ENCODE measurements at places on chromosomes 3 and 15.

GRCh38 chr3:11076711-11077110, 77.6 kb upstream of the HRH1 start:
- DNase-seq, result no peak

DNA sequence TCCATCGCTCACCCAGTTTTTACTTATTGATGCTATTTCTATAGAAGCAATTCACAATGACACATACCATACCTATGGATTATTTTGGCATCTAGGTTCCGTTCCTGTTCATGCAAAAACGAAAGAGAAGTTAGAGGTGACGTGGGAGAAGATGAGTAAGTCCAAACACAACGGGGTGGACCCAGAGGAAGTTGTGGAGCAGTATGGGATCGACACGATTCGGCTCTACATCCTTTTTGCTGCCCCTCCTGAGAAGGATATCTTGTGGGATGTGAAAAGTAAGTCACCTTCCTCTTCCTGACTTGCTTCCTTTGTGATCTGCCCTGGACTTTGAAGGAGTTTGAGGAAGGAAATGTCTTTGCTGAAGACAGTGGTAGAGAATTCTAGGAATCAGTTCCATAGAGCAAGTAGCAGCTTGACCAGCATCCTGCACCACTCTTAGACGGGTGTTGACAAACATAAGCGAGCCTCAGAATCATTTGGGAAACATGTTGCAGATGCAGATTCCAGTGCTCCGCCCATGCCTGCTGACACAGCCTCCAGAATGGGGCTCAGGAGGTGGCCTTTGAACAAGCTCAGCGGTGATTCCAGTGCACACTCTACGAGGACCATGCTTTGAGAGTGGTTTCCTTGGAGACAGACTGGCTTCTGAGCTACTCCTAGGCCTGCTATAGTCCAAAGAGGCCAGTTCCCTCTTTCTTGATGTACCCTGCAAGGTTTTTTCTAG, 78.4 kb upstream of the LIMD1 start:
- no peak for DNase-seq

DNA sequence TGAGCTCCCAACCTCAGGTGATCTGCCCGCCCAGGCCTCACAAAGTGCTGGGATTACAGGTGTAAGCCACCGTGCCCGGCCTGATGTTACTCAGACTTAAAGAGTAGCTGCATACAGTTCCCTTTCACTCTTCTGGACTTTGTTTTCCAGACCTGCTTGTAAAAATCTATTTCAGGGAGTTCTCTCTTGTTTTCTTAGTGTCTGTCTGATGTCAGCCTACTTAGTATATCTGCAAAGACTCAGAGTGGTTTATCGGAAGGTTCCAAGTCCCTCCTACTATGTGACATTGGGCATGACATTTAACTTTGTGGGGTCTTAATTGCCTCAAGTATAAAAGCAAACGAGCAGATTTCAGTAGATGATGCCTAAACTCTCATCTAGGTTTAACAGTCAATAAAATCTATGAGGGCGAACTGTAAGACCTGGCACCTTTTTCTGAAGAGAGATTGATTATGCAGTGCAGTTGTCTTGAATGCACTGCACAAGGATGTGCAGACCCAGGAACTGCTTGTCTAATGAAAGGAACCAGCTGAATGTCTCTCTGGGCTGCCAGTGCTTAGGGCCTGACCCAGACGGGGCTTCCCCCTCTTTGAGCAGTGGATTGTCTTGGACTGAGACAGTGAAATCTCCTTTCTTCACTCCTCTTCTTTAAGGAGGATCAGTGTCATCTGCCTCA, 301.4 kb downstream of the PTPRG start:
- DNase-seq, result no peak

- no peak for DNase-seq
Observed at GRCh38 chr3:46477756-46478155, 13.1 kb upstream of the LTF start.

DNA sequence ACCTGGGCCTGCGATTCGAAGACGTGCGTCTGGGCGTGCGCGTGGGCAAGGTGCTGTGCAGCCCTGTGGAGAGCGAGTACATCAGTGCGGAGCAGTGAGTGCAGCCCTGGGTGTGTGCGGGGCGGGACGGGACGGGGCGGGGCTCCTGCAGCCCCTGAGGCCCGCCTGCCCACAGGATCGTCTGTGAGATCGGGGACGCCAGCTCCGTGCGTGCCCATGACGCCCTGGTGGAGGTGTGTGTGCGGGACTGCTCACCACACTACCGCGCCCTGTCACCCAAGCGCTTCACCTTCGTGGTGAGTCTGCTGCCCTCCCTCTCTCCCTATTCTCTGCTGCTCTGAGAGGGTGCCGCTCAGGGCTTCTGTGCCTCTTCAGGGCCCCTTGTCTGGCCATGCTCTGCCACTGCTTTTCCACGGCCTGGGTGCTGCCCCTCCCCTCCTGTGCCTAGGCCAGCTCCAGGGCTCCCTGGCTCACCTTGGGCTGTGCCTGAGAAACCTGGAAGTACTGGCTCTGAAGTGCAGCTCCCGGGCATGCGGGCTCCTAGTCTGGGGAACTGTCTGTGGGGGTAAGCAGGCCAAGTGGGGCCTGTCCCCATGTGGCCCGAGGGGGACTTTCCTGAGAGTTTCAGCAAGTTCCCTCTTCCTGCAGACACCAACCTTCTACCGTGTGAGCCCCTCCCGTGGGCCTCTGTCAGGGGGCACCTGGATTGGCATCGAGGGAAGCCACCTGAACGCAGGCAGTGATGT, 31.8 kb downstream of the PLXNA1 start:
- no peak for DNase-seq

- no peak for DNase-seq
Observed at GRCh38 chr3:117172426-117172825, 462.8 kb downstream of the TUSC7 start.

GRCh38 chr3:138948371-138949001, 1.5 kb downstream of the FOXL2NB start:
- DNase-seq, result no peak

- DNase-seq, result no peak
Observed at GRCh38 chr3:119794971-119795612, 13.2 kb downstream of the NR1I2 start.

DNA sequence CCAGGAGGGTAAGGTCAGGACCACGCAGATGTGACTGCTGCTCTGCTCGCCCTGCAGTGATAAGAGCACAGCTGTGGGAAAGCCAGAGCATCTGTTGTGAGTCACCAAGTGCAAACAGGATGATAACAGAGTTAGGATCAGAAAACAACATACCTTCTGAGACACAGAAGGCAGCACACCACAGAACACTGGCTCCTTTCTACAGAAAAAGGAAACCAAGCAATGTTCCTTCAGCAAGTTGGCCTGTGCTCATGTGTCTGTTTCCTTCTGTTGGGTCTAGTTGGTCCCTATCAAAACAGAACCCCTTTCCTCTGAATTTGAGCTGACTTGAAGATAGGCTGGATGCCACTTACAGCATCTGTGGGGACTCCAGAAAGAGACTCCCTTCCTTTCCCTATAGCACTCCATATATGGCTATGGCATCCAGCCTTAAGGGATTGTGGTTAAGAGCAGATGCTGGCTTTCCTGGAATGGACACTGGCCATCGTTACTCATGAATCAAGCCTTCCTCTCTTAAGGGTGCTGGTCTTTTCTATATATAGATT, 440.7 kb upstream of the THBS1 start:
- no peak for DNase-seq

- DNase-seq, result no peak
Observed at GRCh38 chr3:76470285-76470684, 569.6 kb upstream of the ROBO2 start.

DNA sequence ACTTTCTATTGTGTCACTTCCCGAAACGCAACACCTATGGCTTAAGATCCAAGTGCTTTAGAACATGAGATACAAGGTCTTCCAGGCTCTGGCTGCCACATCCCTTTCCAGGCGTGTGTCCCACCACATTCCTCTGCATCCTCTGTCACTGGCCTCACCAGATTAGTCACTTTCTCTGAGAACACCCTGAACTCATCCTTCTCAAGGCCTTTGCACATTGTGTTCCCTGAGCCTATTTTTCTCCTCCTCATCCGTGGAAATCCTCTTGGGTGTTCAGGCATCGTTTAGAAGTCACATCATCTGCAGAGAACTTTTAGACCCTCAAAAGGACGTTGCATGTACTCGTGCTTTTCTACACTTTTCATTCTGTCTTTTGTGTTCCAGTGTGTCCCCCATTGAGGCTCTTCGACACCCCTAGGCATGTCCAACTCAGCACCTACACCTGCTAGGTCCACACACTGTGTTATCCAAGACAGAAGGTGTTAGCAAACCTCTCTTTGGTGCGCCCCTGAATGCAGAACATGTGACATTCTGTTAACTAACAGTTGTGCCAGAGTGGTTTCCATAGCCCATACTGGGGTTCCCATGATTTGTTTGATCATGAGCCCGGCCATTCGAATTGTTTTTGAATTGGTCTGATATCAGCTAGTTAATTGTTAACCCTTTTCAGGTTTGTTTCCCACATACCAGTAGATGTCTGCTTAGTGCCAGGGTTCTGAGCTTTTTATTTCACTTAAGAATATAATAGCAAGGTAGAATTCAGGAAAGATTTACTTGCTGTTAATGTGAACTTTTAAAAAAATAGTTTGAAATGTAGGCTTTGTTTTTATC, 67.2 kb downstream of the LPP start:
- DNase-seq, result no peak

- DNase-seq, result no peak
Observed at GRCh38 chr15:98286831-98287230, 326.3 kb downstream of the ARRDC4 start.

DNA sequence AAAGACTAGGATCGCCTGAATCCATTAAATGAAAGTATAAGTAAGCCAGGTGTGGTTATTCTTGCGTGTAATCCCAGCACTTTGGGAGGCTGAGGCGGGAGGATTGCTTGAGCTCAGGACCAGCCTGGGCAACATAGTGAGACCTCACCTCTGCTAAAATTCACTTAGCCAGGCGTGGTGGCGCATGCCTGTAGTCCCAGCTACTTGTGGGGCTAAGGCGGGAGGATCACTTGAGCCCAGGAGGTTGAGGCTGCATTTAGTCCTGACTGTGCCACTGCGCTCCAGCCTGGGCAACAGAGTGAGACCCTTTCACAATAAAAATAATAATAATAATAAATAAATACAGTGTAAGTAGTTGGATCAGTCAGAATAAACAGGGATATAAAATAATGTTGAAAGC, 25.5 kb upstream of the HYKK start:
- DNase-seq, result no peak

GRCh38 chr3:137103739-137104138, 146.0 kb downstream of the IL20RB start:
- DNase-seq, result no peak

- no peak for DNase-seq
Observed at GRCh38 chr3:11201251-11202019, 47.1 kb downstream of the HRH1 start.

DNA sequence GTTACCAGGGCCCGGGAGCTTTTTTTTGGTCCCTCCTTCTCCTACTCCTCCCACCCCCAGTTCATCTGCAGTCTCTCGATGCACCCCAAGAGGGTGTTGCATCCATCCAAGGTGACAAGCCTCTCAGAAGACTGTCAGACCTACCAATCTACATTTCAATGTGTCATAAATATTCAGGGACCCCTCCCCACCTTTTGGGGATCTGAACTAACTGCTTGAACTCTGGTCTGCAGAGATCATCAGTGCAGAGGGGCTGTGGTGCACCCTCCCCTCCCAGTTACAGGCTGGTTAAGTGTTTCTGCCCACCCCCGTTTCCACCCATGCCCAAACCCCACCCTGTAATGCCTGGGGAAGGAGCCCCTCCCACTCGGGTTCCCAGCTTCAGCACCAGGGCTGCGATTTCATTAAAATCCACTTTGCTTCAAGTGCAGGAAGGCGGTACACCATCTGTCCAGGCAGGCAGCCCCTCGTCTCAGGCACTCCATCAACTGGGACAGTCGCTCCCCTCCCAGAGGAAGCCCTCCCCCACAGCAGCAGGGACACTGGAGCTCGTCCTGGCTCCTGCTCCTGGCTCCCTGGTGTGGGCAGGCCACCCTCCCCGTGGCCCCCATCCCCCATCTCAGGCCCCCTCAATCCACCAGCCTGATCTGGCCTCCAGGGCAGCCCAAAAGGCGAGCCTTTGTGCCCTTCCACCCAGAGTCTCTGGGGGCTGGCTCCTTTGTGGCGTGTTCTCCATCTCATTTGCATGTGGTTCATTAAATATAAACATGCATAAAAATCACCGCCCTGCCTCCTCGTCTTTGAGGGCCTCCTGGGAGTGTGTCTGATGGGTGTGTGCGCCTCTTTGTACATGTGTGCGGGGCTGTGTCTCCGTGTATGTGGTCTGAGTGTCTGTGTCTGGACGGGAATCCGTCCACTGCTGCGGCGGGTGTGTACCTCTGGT, 32.3 kb downstream of the RNU5B-1 start:
- no peak for DNase-seq

GRCh38 chr15:49712846-49713450, 92.1 kb downstream of the DTWD1 start:
- no peak for DNase-seq

GRCh38 chr3:124131580-124131979, 139.7 kb upstream of the ROPN1 start:
- DNase-seq, result no peak

DNA sequence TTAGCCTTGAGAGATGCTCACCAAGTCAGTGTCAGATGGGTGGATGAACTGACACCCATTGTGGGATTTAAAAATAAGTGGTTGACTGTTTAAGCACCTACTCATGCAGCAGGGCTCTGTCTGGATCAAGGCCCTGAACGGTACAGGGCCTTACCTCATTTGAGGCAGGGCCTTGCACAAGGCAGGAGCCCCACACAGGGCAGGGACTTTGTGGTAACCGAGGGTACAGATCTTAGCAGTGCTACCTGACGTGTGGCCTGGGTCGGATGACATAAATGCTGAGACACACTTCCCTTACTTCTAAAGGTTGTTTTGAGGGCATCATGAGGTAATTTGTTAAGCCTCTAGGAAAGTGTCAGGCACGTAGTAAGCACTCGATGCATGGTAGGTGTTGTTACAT, 59.5 kb upstream of the PLXNA1 start:
- no peak for DNase-seq

DNA sequence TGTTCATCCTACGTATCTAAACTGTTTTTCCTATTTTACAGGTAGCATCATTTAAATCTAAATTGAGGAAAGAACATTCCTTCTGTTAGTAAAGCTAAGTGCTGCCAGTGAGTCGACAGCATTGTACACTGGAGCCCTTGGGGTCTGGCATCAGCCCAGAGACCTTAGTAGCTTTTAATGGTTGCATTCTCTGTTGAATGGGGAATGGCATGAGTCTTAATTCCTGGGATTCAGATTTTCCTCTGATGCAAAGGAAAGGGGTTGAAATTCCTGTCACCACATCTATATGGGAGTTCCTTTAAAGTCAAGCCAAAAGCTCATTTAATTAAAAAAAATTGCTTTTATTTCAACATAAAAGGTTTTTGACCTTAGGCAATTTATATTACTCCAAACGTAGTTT, 148.4 kb upstream of the GBE1 start:
- no peak for DNase-seq

GRCh38 chr3:70471464-70472342, 159.3 kb upstream of the MDFIC2 start:
- DNase-seq, result no peak

GRCh38 chr15:40618906-40619305, 24.9 kb downstream of the KNL1 start:
- DNase-seq, result no peak

DNA sequence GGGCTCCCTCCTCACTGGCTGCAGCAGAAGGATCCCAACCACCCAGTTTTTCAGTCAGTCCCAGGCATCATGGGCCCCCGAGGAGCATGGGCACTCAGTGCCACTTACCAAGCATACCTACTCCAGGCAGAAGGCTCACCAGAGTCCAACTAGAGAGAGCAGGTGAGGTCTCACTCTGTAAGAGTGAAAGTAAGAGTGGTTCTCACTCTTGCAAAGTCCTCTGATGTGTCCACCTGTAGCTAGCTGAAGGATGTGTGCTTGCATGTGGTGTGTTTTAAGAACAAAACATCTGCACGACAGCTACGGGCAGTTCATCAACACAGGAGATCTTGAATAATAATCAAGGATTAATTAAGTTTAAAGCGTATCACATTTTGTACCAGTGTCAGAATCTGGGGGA, 49.7 kb downstream of the CCK start:
- no peak for DNase-seq
